PC-3 (cell line): ENCODE measurements at places on chromosomes 3 and 15. TPM values are rescaled to one million over a fixed set of nuclear protein-coding genes. Genes with fewer than 3 reads are reported as not detected.

APH1B gene
- total RNA-seq, result 2.6 and 2.8 TPM in 2 replicates

XIRP1 gene
- not detected in 2 replicates for total RNA-seq

KCNMB2 gene
- total RNA-seq, result not detected in 2 replicates

GRCh38 chr15:50061503-50061902 is 57.5 kb downstream of the ATP8B4 start:
- no peak overlapping the region for H3K27ac ChIP-seq
- H3K27me3 ChIP-seq, result no peaks in the 10 kb centered on the region
- H3K36me3 ChIP-seq, result no peaks in the 10 kb centered on the region
- H3K4me3 ChIP-seq, result no peak overlapping the region

DNA sequence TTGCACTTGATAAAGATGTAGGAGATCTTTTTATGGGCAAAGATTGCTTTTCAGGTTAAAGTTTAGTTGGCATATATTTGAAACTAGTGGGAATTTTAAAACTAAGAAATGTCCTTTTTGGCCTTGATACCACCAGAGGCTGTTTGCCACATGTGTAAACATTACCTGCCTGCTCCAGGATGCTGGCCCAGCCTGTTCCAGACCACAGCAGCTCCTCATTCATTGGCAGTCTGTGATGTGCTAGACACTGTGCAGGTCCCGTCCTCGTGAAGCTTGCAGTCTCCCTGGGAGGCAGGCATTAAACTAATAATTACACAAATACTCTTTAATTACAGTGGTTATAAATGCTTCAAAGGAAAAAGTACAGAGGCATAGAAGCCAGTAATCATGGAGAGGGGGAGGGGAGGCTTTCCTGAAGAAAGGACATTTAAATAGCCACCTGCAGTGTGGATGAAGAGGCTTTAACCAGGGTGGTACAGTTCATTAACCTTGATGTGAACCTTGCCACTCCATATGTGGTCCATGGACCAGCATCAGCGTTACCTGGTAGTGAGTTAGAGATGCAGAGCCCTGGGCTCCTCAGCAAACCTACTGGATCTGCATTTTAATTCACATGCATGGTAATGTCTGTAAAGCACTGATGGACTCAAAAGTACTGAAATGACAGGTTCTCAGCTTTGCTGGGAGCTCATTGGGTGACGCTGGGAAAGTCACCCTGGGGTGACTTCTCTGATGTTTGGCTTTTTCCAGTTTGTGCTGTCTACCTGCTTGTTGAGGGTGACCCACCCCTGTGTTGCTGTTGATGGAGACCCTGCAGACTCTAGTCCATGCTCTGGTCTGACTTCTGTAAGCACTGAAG is 5.3 kb downstream of the ZNF710 start:
- H3K27ac ChIP-seq, result peak overlapping the region; percentile 98
- H3K27me3 ChIP-seq, result no peaks in the 10 kb centered on the region
- DNase-seq, result peak; percentile 39
- peaks cover 45% of the 10 kb centered on the region for H3K4me1 ChIP-seq
- H3K4me3 ChIP-seq, result 0 out of 2 replicates have a peak overlapping the region, but pooled peaks have one; percentile 11

DNA sequence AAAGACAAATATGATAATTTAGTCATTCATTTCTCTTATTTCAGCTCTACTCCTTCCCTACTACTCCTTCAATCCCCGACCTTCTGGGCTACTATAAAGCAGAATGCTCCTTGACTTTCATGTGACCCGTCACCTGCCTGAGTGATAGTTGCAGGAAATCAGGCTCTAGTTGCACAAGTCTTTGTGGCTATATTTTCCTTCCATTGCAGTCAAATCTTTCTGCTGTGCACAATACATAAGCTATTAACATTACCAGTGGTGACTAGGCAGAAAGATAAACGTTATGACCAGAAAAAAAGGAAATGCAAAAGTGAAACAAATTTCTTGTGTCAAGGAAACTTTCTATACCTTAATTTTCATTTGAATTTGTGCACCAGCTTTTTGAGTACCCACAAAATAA is 2.3 kb downstream of the SUCNR1 start:
- no peaks in the 10 kb centered on the region for H3K27me3 ChIP-seq
- no peak overlapping the region for H3K27ac ChIP-seq
- peaks cover 11% of the 10 kb centered on the region for H3K4me1 ChIP-seq
- no peak for DNase-seq
- no peak overlapping the region for H3K4me3 ChIP-seq

DNA sequence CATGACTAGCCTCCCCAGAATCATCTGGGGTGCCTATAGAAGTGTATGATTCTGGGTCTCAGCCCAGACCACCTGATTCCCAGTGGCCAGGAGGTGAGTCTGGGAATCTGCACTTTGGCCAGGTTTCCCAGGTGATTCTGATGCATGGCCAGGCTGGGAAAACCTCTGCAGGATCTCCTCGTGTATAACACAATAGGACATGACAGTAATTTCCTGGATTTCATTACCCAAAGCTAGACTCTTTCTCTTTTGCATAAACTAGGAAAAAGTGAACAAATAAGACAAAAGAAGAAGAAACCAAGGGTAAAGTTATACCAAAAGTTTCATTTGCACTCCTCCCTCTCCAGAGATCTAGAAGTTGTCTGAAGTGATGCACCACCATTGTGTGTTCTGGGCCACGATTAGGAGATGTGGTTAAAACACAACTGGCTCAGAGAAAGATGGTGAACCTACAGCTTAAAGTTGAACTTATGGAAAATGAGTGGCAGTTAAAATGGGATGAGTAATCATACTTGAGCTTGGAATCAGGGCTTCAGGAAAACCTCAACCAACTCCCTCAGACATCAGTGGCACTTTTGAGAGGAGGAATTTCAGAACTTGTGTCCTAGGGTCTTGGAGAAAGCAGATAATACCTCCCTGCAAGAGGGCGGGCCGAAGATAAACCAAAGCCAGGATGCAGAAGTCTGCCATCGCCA is 109.2 kb upstream of the LRTM1 start:
- H3K4me1 ChIP-seq, result no peaks in the 10 kb centered on the region
- H3K36me3 ChIP-seq, result no peaks in the 10 kb centered on the region
- H3K27ac ChIP-seq, result no peak overlapping the region
- H3K4me3 ChIP-seq, result no peak overlapping the region
- peaks cover 39% of the 10 kb centered on the region for H3K27me3 ChIP-seq
